ENCODE measurements at places on chromosomes 7 and 10. TPM values are rescaled to one million over a fixed set of nuclear protein-coding genes. Genes with fewer than 3 reads are reported as not detected.

USP6NL gene
- 0.56 TPM for total RNA-seq

ATRNL1 gene
- total RNA-seq, result 0.22 TPM

CAV1 gene
- 0.12 TPM for total RNA-seq

NAT16 gene
- not detected for total RNA-seq

NPSR1 gene
- total RNA-seq, result not detected

DCLRE1C gene
- total RNA-seq, result 36.7 TPM

ACTR3C gene
- total RNA-seq, result 12.8 TPM

TBX20 gene
- total RNA-seq, result 0.25 TPM

PPIF gene
- 172 TPM for total RNA-seq

CTNNA3 gene
- not detected for total RNA-seq

FBXO24 gene
- 0.85 TPM for total RNA-seq

IFIT3 gene
- 11.4 TPM for total RNA-seq

SGPL1 gene
- total RNA-seq, result 29.4 TPM

CCL24 gene
- not detected for total RNA-seq

LIPM gene
- total RNA-seq, result not detected

AEBP1 gene
- 6.1 TPM for total RNA-seq

HOXA5 gene
- not detected for total RNA-seq

Data from T-helper 1 cell treated with Interleukin-12 subunit alpha and Interleukin-12 subunit beta and Interleukin-4 antibody, amounts not matched to agents 30 ng/mL and 1 ng/mL, for 36 hours (primary cell).